ENCODE measurements at places on chromosomes 7 and 10.

DNA sequence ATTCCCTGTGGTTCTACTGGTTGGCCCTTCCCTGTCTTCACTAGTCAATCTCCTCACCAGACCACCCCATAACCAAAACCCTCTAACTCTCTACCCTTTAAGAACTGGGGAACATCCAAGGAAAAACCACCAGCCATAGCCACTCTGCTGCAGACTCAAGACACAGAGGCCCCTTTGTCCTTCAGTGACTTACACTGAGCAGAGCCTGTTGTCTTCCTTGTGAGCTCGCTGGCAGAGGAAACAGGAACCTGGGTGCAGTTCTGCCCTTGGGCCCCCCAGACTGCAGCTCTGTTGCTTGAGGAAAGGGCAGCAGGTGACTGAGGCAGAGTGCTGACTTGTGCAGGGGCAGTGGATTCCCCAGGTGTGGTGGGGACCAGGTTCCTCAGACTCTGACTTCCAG is 30.6 kb downstream of the ZC3HAV1 start:
- DNase-seq: no peak

DNA sequence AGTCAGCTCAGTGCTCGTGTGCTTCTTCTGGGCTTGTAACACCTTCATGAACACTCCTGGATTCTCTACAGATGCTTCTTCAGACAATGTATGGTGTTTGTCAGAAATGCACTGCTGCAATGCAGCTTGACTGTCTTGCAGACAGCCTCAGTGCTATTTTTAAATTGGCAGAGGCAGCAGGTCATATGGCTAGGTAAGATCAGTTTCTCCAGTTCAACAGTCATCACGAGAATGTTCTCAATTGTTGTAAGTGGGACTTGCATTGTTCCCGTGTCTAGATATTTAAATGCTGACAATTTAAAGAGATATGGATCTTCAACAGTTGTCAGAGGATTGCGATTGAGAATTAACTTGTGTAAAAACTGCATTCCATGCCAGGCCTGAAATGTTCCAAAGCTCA is 7.6 kb upstream of the ACBD5 start:
- no peak for DNase-seq

DNA sequence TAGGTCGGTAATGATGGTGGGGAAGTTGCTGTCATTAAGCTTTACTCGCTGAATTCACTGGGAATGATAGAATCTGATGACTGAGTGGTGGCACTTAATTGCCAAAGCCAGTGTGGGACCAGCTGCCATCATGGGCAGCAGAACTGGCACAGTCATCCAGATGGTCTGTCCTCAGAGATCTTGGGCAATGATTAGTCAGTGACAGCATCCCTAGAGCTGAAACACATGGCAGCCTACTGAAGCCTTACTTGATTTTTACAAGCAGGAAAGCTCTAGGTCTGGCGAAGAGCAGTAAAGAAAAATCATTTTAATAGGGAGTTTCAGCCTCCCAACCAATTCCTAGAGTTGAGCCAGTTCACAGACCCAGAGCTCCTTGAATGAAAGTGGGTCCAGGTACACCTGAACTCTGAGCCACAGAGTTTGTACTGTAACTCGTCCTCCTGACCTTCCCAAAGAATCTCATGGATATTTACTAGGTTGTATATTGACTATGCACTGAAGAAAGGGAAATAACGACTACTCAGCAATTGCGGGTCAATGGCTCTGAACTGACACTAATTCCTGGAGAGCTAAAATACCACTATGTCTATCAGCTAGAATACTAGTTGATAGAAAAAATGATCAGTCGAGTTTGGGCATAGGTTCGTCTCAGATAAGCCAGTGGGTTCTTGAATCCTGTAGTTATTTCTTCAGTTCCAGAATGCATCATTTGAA is 4.4 kb upstream of the ASB13 start:
- DNase-seq: no peak

DNA sequence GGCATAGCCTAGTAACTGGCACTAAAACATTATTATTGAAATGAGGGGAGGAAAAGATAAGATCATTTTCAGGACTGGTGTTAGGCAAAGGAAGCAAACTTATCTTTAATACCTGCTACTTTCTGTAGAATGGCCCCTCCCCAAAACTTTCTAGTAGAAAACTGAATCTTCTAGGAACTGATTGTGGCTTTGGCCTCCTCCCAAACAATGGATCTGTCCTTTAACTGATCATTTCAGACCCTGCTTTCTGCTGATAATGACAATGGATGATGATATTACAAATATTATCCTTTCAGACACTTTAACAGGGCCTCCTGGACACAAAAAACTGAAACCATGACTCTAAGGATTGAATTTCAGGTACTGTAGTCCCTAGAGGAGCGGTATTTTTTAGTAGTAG is 55.1 kb downstream of the EZH2 start:
- no peak for DNase-seq

DNA sequence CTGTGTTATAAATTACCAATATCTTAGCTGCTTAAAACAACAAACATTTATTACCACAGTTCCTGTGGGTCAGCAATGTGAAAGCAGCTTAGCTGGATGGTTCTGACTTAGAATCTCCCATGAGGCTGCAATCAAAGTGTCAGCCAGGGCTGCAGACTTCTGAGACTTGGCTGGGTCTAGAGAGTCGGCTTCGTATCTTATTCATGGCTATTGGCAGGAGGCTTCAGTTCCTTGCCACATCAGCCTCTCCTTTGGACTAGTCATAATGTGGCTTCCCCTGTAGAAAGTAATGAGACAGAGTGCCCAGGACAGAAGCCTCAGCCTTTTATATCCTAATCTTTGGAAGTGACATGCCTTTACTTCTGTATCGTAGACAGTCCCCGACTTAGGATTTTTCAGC is 27.3 kb downstream of the RALA start:
- DNase-seq: no peak

All from activated CD4-positive, alpha-beta T cell treated with anti-CD3 and anti-CD28 coated beads, Interleukin-2, amount 50 U/mL, for 4 hours (primary cell).